Stimulated activated CD8-positive, alpha-beta memory T cell treated with anti-CD3 and anti-CD28 coated beads, Interleukin-4, amount 100 ng/mL, for 4 hours (primary cell): ENCODE measurements at places on chromosomes 2 and 18.
A peak's percentile ranks its signal among the peaks of the same experiment; 100 is the strongest.

- no peak for DNase-seq
Measured at GRCh38 chr2:64462940-64463700, 9.2 kb downstream of the LGALSL start.

DNA sequence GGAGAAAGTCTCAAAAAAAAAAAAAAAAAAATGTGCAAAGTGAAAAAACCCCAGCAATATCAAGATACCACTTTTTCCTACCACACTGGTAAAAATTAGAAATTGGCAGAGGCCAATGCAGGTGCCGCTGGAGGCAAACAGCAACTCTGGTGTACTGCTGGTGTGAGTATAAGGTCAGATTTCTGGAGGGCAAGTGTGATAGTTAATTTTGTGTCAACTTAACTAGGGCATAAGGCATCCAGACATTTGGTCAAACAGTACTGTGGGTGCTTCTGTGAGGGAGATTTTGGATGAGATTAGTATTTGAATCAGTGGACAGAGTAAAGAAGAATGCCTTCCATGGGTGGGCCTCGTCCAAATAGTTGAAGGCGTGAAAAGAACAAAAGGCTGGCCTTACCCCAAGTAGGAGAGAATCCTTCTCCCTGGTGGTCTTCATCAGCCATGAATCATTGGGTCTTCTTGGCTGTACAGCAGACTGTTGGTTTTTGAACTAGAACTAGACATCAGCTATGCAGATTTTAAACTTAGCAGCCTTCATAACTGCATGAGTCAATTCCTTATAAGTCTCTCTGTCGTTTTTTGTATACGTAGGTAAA lies 52.8 kb upstream of the FHL2 start:
- no peak for DNase-seq

- no peak for DNase-seq
Measured at GRCh38 chr18:37487400-37487867, 78.2 kb downstream of the CELF4 start.

DNA sequence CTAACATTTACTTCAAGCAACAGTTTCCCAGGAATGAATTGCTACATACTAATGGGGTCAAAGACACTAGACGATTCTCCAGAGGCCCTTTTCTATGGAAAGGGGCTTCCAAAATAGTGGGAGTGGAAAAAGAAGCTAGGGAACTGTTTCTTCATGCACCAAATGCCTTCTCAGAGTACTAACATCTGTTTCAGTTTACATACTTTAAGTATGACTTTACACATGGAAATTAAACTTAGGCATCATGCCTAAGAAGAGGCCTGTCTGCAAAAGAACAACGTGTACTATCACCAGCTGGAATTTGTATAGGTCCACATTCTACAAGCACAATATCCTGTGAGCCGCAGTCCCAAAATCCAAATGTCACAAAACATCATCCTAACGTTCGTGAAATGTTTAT lies 29.4 kb upstream of the WDR75 start:
- DNase-seq = no peak

DNA sequence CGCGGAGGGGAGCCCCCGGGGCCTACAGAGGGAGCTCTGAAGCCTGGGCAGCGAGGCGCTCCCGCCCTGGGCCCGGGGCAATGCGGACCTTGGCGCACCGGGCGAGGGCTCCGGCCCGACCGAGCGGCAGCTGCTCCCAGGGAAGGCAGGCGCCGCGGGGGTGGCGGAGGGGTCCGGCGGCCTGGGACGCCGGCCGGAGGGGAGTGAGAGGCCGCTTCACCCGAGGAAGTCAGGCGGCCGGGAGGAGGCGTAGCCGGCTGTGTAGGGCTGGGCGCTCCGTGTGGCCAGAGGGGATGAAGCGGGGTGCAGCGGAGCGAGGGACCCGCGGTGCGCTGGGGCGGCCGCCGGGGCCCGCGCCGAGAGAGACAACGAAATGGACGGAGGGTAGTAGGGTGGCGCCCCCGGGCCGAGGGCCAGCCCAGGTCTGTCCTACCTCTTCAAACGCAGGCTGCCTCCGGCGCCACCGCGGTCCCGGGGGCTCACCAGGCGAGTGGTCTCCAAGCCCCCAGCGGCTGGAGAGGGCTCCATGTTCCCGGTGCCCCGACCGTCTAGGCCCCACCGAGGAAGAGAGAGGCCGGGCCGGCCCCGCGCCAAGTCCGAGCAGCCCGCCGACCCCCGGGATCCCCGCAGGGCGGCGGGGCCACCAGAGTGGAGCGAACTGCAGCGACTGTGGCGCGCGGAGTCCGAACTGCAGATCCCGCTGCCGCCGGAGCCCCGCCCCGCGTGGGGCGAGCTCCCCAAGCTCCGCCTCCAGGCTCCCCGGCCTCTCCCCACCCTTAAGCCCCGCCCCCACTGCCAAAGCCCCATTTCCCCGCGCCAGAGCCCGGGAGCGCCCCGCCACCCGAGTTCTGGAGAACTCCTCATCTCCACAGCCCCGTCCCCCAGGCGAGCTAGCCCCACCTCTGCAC lies at the start of gene SLC30A3:
SLC30A3 (minus strand) TSS at position 669 of the 908 bp plus-strand sequence; CDS start at position 528, 141 bp downstream.
- DNase-seq = peak; percentile 26

GRCh38 chr18:6648581-6648980 lies 80.9 kb upstream of the ARHGAP28 start:
- DNase-seq = no peak

- DNase-seq = no peak
Measured at GRCh38 chr2:127429844-127430425, 11.7 kb downstream of the PROC start.

DNA sequence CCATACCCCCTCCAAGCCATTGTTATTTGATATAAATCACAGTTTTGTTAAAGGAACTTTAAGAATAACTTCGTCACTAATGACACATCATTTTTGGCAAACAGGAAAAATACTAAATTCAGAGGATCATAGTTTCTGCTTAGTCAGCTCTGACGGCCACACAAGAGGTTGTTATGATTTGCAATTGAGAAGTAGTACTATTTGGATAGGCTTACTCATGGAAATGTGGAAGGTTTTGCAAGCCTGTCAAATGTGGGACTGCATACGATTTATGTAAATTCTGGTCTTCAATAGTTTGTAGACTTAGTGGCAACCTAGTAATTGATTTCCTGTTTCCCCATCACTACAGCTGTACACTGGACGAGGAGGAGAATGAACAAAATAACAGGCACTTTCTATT lies 108.1 kb downstream of the ARHGEF33 start:
- no peak for DNase-seq

DNA sequence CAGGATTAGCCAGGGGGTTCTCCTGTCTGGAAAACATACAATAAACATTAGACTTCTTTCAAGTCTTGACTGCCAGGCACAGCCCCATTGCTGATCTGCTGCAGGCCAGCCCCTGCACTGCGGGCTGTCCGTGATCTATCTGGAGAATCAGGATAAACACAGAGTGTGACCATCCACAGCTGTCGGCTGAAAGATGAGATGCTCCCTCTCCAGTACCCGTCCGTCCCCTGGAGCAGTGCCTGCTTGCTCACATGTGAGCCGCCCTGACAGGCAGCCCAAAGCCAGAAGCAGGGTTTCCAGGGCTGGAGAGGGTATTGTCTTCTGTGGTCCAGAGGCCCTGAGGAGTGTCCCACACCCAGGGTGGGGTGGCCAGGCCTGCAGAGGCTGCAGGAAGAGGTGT lies 46.1 kb upstream of the FOSL2 start:
- no peak for DNase-seq

DNA sequence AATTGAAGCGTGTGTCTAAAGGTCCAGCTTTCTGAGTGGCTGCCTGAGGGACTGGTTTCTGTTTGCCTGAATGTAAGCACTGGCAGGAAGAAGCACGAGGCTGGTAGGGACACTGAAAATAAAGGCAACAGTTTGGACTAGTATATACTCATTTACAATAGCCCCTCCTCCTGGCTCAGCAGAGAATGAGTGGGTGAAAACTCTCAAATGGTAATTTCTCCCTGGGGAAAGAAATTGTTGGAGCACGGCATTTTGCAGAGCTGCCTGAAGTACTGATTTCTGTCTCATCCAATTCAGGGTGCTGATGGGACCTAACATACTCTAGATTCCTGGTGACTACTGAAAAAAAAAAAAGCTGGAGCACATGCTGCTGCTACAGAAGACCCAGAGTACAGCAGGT lies 17.3 kb upstream of the SPP2 start:
- no peak for DNase-seq
